Naive thymus-derived CD8-positive, alpha-beta T cell (primary cell): ENCODE measurements at places on chromosomes 4 and X.

GRCh38 chrX:130108647-130109428 lies 1.5 kb downstream of the ELF4 start:
- no peak for DNase-seq

GRCh38 chrX:141467442-141467841 lies 117.1 kb downstream of the SPANXA1 start:
- no peak for DNase-seq

DNA sequence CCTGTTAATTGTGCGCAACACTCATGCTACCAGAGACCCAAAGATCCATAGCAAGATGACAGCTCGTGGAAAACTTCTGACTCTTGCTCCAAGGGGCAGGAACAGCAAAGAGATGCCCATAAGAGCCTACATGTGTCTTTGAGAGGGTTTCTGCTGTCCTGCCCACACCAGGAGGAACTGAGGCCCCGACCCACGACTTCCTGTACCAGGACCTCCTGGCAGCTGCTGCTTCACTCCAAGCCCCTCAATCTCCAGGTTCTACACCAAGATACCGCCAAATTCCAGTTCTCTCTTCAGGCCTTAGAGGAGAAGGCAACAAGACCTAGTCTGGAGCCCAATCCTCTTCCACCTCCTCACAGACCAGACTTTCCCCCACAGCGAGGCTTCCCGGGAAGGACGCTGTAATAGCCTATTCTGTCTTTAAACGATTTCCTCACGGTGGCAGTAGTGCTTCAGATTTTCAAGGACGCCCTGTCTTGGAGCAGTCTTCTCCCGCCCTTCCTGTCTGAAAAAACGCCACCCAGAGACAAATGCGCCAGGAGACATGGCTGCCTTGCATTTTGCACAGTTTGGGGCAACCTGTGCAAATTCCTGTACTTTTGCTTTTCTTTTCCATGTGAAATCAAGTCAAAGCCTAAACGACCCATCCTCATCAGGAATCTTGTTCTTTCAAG lies 230.2 kb upstream of the STK26 start:
- DNase-seq, result peak; percentile 92

DNA sequence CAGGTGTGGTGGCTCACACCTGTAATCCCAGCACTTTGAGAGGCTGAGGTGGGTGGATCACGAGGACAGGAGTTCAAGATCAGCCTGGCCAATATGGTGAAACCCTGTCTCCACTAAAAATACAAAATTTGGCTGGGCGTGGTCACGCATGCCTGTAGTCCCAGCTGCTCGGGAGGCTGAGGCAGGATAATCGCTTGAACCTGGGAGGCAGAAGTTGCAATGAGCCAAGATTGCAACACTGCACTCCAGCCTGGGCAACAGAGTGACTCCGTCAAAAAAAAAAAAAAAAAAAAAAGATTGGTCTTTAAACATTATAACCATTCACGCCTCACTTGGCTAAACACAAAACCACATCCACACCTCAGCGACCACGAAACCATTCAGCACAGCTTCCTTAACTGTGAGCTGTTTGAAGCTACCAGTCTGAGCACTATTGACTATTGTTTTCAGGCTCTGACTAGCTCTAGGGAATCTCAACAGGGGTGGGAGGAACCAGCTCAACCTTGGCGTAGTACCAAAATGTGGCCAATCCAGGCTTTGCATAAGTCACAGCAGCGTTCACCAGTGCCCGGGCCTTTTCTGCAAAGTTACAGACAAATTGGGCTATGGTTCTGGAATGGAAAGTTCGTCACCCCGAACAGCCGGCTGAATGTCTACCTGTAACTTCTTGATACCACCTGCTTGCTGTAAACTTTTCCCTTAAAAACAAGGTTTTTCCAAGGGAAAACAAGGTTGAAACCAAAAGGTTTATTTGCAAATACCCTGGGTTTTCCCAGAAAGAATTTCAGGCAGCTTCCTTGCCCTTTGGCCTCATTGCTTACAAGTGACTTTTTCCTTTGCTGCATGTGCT lies 73.6 kb upstream of the DHX15 start:
- no peak for DNase-seq

DNA sequence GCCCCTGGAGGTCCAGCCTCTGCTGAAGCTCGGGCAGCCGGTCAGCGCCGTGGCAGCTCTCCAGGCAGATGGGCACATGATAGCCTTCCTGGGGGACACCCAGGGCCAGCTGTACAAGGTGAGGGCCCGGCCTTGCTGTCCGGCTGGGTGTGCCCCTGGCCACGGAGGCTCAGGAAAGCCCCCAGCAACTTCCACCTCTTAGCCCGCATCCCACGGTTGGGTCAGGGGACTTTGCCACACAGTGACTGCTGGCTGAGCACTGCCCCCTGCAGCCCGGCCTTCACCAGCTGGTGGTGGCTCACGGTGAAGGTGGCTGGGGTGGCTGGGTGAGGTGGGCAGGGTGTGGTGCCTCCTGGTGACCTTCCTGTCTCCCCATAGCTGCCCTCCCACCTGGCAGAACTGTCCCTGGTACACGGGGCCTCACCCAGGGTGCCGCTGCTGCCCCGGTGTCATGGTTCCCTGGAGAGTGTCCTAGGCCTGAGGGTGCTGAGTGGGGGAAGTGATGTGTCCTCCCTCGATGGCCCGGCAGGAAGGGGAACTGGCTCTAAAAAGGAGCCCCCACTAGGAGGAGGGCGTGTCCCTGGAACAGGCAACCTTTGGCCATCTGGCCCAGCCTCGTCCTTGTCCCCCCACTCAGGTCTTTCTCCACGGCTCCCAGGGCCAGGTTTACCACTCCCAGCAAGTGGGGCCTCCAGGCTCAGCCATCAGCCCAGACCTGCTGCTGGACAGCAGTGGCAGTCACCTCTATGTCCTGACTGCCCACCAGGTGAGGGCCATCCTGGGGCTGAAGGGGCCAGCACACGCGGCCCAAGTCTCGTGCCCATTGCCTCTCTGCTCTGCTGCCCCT lies 4.5 kb downstream of the PLXNB3 start:
- DNase-seq, result no peak

DNA sequence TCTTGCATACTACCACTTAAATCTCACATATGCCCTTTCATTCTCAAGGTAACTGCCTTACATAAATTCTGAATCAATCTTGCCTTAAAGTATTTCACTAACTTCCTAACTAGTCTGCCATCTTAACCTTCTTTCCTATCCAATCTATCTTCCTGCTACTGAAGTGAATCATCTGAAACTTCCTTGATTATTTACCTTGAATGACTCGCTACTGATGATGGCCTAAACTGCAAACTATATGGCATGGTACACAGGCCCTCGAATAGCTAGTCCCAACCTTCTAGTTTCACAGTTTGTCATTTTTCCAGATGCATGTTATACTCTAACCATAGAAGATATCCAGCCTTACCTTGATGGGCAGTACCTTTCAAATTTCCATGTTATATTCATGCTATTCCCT lies 19.9 kb downstream of the PHKA1 start:
- no peak for DNase-seq

DNA sequence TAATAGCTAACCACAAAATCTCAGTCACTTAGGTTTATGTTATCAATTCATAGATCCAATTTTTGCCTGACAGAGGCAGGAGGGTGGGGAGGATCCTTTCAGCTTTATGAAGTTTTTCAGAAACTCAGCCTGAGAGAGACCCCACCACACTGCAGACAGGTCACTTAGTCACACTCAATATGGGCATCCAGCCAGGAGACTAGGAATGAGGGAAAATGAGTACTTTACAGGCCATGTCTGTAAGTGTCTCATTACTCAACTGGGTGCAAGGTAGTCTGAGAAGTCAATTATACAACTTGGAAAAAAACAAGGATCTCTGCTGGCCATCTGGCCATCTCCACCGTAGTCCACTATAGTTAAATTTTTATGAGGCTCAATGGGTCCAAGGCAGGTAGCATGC lies 365.9 kb downstream of the INPP4B start:
- DNase-seq, result no peak
